ENCODE measurements at places on chromosomes 12 and 14. TPM values are rescaled to one million over a fixed set of nuclear protein-coding genes. Genes with fewer than 3 reads are reported as not detected.

DNA sequence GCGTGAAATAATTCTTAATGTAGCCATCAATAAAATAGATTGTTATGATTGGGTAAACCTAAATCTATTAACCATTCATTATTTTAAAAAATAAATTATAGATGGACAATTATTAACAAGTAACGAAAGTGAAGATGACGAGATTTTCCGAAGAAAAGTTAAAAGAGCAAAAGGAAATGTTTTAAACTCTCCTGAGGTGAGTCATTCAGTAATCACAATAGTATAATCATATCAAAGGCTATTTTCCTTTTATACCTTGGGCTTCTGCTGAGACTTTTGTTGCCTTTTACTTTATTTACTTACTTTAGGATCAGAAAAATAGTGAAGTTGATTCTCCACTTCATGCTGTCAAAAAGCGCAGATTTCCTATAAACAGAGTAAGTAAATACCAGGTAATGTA is 45.6 kb downstream of the FANCM start:
- no peak for DNase-seq

PARP2 gene
- total RNA-seq = 21.7 TPM

DNA sequence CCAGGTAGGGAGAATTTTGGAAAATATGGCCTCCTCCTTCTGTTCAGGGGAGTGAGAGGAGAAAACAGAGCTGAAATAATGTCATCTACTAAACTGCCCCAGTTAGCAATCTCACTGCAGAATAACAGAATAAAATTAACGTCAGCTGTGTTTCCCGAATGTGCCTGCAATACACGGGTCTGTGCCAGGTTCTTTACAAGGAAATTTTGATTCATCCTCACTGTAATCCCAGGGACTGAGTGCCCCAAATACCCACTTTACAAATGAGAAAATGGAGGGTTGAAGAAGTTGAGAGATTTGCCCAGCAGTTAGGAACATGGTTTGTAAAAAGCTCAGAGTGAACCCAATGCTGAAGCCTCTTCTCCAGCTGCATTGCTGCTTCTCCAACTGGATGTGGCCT is 21.3 kb upstream of the SERPINA6 start:
- DNase-seq = no peak

DNA sequence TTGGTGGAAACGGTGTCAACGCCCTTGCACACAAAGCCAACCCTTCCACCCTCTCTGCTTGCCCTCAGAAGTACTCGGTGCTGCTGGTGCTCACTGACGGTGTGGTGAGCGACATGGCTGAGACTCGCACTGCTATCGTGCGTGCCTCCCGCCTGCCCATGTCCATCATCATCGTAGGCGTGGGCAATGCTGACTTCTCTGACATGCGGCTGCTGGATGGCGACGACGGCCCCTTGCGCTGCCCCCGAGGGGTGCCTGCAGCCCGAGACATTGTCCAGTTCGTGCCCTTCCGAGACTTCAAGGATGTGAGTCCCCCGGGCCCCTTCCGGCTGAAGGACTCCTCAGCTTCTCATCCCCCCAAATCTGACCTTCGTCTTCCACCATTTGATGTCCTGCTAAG is 5.7 kb downstream of the CPNE6 start:
- no peak for DNase-seq

- peak; percentile 60 for DNase-seq
These were observed 449 bp upstream of the LTBP2 start for GRCh38 chr14:74612350-74613021.

DNA sequence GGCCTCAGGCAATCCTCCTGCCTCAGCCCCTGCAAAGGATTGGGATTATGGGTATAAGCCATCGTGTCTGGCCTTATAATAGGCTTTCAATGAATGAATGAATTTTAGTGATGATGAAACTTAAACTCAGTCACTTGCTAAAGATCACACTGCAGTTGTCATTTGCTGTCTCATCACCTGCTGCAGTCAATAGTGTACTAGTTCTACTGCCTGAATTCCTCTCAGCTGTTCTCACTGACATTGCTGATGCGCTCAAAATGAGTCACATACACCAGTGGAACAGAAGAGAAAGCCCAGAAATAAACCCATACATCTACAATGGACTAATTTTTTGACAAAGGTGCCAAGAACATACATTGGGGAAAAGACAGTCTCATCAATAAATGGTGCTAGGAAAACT is 5.6 kb upstream of the SYNJ2BP start:
- DNase-seq = no peak

GPR65 gene
- 0.04 TPM for total RNA-seq

- DNase-seq = no peak
These were observed 44.7 kb upstream of the RERG start for GRCh38 chr12:15265875-15266274.

DNA sequence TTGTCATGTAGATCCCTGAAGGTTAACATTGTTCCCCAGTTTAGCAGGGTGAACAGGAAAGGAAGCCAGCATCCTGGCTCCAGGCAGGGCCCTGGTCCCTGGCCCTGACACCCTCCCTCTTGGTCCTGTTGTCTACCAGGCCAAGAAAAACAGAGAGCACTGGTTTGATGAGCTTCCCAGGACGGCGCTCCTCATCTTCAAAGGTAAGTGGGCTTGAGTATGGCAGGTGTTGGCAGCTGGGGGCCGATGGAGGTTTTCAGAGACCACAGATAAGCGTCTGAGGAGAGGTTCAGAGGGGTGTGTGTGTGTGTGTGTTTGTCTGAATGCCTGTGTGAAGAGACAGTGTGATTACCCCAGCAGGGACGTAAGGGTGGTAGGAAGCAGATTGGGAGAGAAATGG is 56.3 kb downstream of the SLC8B1 start:
- DNase-seq = no peak

DNA sequence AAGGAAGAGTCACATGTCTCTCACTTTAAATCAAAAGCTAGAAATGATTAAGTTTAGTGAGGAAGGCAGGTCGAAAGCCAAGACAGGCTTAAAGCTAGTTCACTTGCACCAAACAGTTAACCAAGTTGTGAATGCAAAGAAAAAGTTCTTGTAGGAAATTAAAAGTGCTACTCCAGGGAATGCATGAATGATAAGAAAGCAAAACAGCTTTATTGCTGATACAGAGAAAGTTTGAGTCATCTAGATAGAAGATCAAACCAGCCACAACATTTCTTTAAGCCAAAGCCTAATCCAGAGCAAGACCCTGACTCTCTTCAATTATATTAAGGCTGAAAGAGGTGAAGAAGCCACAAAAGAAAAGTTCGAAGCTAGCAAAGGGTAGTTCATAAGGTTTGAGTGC is 193.6 kb downstream of the MSRB3 start:
- DNase-seq = no peak

- DNase-seq = no peak
These were observed 84.1 kb upstream of the SLC38A2 start for GRCh38 chr12:46456356-46457334.

GRCh38 chr14:92573761-92574498 is 60.3 kb downstream of the RIN3 start:
- DNase-seq = no peak

DNA sequence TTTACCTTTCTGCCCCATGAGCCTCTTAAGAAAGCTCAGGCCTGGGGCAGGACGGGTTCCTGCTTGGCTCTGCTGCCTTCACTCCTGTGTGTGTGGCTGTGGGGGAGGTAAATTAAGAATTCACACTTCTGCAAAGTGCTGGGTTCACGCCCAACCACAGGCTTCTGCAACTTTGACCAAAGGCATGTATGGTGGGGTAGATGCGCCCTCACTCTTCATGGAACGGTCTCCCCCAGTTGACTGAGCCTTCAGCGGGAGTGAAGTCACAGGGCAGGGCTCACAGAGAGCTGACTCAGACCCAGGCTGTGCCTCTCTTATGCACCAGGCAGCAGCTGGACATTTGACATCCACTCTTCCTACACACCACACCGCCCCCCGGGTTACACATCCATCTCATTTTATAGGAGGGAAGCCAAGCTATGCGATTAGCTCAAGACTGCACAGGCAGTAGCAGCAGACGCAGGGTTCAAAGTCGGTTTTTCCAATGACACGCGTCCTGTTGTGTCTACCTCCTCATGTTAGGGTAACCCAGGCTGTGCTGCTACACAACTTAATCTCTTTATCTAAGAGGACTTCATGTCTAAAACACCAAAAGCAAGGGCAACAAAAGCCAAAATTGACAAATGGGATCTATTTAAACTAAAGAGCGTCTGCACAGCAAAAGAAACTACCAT is 15.4 kb upstream of the BCL11B start:
- no peak for DNase-seq

PRR4 gene
- 0.97 TPM for total RNA-seq

GRCh38 chr12:114508529-114509129 is 102.7 kb upstream of the TBX5 start:
- DNase-seq = peak; percentile 79

DNA sequence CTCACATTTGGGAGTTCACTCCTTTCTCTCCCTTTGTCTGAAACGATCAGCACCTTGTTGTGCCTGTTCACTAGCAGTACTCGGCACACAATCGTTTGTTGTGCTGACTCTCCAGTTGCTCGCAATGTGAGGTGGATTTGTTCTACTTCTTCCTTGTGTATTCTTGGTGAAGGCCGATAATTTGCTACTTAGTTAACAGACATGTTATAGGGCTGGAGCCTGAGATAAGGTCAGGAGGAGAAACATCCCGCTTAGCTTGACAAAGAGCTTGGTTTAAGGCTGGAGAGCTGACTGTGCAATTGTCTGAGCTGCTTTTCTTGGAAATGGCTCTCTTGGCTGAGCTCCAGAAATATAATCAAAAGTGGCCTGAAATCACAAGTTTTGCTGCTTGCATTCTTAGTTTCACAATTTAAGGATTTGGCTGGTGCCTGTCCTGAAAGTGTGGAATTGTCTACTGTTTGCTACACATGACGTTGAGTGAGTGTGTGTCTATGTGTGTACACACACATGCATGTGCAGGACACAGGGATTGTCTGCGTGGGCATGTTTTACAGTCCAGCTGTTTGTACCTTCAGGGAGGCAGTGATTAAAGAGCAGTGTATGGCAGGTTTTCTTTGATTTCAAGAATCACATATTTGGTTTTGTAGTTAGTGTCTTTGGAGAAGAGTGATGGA is 77.7 kb downstream of the ARF6 start:
- DNase-seq = no peak

DNA sequence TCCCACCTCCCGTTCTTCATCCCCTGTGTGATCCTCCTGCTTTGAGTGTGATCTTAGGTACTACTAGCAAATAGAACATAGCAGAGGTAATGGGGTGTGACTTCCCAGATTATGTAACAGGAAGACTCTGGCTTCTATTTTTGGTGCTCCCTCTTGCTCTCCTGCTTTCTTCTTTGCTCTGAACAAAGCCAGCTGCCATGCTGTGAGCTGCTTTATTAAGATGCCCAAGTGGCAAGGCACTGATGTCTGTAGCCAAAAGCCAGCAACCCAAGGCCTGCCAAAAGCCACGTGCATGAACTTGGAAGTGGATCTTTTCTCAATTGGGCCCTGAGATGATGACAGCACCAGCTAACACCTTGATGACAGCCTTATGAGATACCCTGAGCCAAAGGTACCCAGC is 5.8 kb upstream of the MFAP5 start:
- no peak for DNase-seq

TAS2R46 gene
- total RNA-seq = not detected

RAD9B gene
- 0.50 TPM for total RNA-seq

- no peak for DNase-seq
These were observed 19.0 kb upstream of the MSRB3 start for GRCh38 chr12:65259501-65259900.

ASIC1 gene
- total RNA-seq = 1.8 TPM

- DNase-seq = no peak
These were observed 108.5 kb downstream of the NRXN3 start for GRCh38 chr14:78278464-78279250.

GRCh38 chr12:54026640-54027441 is 1.4 kb upstream of the HOXC6 start:
- no peak for DNase-seq

DNA sequence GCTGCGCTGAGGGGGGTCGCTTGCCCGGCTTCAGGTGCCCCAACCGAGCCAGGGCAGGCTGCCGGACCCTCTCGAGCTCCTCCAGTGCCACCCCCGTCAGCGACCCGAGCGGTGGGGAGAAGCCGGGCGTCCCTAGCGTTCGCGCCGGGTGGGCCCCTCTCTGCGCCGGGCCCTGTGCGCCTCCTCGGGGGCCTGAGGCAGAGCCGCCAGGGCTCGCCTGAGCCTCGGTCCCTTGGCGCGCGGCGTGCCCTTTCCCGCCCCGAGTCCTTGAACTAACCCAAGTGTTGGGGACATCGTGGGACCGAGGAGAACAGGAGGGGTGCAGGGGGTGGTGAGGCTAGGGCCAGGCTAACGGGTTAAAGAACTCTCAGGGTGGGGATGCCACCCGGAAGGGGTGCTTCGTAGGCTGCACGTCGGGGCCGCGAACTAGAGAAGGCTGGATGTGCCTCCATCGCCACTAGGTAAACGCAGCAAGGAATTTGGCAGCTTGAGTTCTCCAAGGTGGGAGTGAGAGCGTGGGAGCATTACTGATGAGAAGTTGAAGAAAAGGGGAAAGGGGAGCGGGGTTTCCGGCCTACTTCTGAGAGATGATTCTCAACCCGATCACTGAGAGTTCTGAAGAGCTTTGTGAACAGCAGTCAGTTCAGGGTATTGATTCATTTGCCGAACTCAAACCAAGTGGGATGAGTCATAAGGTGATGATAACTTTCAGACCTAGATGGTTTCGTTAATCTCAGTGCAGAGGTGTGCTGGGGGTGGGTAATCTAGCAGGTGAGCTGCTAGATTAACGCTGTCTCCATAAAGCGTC is 618 bp downstream of the RNF34 start:
- DNase-seq = peak; percentile 18

CLEC9A gene
- not detected for total RNA-seq

DNA sequence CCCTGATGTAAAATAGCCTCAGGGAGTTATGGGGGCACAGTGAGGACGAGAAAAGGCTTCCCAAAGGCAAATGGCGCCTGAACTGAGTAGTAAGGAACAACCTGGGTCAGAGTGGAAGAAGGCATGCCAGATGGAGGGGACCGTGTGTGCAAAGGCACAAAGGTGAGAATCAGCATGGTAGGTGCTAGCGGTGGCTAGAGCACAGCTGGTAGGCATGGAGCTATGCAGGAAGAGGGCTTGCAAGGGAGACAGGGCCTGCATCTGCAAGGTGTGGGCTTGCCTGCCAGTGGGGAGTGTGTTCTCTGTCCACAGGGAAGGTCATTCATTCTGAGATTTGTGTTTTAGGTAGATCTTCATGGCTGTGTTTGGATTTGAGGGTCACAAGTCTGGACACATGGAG is 18.5 kb upstream of the HSP90AA1 start:
- DNase-seq = no peak

NPFF gene
- total RNA-seq = not detected

OTX2 gene
- total RNA-seq = not detected

DNA sequence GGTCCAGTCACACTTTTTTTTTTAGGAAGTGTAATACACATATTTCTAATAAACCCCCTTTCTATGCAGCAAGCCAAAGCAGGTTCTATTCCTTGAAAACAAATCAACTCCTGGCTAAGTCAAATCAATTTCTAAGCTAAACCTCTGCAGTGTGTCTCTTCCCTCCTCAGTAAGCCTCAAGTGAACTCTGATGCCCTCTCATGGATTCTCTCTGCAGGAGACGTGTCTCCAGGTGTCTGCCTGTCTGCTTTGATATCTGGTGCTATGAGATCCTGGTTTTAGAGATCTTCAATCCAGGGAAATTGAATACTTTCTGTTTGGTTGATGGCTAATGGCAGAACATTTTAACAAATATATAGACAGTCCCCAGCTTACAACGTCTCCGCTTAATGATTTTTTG is 791.7 kb downstream of the AACS start:
- no peak for DNase-seq

CLEC6A gene
- not detected for total RNA-seq

Data from HFFc6 (cell line).